GM20000 (cell line): ENCODE measurements at places on chromosomes 12 and 14.

- no peak for DNase-seq
Observed at GRCh38 chr14:100033347-100034075, 31.7 kb upstream of the EVL start.

DNA sequence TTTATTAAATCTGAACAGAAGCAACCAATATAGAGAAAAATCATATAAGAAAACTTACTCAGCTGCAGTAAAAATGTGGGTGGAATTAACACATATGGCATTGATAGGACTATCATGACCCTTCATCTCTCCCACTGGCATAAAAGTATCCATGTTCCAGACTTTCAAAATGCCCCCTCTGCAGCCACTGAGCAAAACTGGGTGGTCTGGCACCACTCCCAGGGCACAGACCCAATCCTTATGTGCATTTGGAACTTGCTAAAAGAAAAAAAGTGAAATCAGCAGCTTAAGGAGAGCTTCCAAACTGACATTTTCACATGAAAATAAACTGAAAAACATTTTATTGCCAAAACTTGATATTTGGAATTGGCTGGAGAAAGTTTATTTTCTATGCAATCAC is 141.5 kb downstream of the KIF21A start:
- DNase-seq = no peak

DNA sequence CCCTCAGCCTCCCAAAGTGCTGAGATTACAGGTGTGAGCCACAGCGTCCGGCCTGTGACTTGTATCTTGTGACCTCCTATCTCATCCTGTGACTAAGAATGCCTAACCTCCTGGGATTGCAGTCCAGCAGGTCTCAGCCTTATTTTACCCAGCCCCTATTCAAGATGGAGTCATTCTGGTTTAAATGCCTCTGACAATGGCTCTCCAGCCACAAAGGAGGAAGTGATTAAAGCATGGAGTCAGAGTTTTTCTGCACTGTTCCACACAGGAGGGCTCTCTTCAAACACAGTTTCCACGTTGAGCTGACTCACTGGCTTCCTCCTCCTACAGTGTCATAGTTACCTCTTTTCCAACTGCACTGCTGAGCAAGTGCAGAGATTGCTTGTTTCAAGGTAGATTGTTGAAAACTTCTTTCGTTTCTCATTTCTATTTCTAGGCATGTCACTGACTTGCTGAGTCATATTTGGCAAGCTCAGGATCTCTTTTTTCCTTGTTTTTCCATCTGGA is 383.8 kb downstream of the PCNX1 start:
- peak; percentile 45 for DNase-seq

DNA sequence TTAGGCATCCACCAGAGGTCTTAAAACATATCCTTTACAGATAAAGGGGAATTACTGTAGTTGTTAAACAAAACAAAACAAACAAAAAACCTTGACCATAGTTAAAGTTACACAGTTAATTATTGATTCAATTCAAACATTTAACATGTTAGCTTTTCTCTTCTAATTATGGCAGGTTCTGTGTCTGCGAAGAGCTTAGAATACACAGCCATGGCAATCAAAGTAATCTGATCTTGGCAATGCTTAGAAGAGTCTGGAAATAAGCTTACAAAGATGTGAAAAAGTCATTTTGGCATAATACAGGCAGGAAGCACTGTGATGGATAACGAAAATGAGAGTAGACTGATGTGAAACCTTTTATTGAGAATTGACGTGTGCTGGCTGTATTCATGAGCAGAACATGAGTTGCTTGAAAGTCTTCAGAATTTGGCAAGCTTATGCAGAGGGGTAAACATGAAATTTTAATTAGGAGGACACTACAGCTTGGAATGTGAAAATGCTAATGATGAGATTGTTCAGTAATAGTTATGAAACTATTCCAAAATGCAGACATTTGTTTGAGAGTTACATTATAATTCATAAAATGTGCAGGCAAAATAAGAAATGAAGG is 629.6 kb downstream of the FSCB start:
- no peak for DNase-seq

- no peak for DNase-seq
Observed at GRCh38 chr12:38629064-38629463, 276.3 kb downstream of the CPNE8 start.

GRCh38 chr12:88952562-88952942 is 372.3 kb upstream of the KITLG start:
- no peak for DNase-seq

GRCh38 chr12:131063960-131064359 is 110.3 kb downstream of the ADGRD1 start:
- no peak for DNase-seq

- DNase-seq = no peak
Observed at GRCh38 chr14:58878439-58879139, 240.8 kb downstream of the DACT1 start.

- no peak for DNase-seq
Observed at GRCh38 chr12:68954811-68955210, 21.8 kb upstream of the CPM start.

GRCh38 chr12:98990648-98991047 is 345.6 kb downstream of the APAF1 start:
- DNase-seq = no peak

DNA sequence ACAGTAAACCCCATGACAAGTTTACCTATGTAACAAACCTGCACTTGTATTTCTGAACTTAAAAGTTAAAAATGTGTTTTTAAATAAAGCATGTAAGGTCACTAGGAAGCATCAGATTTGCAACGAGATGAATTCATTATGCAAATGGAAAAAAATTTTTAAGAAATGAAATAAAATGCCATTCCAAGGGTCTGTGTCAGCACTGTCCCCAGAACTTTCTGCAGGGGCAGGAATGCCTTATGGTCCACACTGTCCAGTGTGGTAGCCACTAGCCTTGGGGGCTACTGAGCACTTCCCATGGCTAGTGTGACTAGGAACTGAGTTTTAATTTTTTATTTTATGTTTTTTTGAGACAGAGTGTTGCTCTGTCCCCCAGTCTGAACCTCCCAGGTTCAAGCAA is 49.2 kb downstream of the HSP90AA1 start:
- no peak for DNase-seq

GRCh38 chr12:6943389-6943721 is 261 bp upstream of the RNU7-1 start:
- DNase-seq = peak; percentile 91

DNA sequence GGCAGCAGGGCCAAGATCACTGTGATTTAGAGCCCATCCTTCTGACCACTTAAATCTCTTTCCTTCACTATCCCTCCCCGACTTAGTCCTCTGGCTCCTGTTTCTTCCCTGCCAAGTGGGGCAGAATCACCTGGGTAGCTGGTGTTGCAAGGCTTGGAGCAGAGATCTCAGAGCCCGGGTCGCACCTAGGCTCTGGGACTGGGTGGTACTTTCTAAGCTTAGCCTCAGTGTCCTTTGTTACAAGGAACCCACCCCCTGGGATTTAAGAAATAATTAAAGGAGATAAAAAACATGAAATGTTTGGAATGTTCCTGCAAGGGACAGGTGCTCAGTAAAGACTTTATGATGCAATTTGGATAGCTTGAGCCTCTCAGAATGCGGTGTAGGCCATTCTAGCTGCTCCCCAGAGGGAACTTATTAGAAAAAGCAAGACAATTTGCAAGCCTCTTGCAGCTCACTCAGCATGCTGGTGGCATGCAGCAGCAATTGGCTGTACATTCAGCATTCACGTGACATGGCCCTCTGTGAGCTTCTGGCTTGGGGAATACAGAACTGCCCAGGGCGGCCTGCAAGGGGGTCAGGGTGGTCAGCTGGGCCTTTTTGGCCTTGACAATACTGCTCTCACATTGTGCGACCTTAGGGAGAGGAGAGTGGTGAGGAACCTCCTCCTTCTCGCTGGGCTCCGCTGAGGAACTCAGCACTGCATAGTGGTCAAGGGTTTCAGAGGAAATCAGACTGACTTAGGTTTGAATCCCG is 16.8 kb downstream of the C14orf132 start:
- no peak for DNase-seq

DNA sequence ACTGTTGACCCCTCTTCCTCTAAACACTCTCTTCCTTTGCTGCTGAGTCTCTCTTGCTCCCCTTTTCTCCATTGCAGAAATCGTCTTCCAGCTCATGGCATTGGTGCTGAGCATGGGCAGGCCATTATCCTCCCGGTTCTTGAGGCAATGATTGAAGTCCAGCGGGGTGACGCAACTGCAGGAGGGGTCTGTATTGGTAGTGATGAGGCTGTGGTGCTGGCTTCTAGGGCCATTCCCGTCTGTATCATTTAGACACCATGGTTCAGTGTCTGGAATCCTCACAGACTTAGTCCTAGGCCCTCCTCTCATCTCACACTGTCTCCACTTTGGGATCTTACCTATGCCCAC is 720 bp upstream of the SLC22A17 start:
- DNase-seq = no peak

DNA sequence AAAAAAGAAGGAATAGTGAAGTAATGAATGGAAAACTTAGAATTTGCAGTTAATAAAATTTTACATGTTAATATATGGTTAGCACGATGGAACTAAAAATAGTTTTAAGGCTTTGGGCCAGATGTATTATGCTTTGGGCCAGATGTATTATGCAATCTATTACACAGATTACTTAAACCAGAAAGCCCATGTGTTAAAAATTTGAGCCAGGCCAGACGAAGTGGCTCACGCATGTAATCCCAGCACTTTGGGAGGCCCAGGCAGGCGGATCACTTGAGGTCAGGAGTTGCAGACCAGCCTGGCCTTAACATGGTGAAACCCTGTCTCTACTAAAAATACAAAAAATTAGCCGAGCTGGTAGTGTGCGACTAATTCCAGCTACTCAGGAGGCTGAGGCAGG is 17.2 kb downstream of the IFT81 start:
- no peak for DNase-seq

DNA sequence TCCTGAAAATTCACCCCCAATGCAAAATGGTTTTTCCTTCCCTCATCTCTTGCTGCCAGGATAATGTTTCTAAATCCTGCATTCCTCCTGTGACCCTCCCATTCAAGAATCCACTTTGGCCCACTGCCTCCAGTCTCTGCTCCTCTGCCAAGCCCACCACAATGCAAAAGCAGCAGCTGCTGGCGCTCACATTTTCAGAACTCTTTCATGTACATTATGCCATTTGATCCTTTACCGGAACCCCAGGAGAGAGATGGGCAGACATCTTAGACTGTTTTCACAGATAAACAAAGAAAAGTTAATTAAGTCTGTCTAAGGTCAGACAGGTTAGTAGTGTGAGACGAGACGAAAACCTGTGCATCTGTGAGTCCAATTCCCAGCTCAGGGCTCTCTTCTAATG is 12.9 kb downstream of the LRIG3 start:
- DNase-seq = no peak

- DNase-seq = no peak
Observed at GRCh38 chr12:105406497-105406896, 76.0 kb downstream of the C12orf75 start.

GRCh38 chr14:27387463-27387862 is 789.6 kb upstream of the NOVA1 start:
- DNase-seq = no peak

GRCh38 chr14:70514168-70515069 is 20.4 kb downstream of the ADAM20 start:
- DNase-seq = no peak

DNA sequence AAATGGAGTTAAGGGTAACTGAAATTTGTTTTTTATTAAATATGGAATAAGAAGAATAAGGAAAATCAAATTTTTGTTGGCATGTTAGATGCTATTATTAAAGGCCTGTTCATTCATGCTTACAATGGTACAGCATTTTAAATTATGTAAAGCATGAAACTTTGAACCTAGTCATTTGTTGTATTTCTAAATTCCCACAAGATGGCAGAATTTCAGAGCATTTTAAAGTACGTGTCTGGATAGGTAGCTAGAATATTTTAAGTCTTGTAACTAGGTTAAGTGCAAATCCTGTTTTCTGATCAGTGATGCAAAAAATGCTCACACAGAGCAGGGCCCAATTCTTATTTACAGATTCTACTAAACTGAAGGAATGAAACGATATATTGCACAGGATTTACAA is 585.6 kb upstream of the MIS18BP1 start:
- no peak for DNase-seq

DNA sequence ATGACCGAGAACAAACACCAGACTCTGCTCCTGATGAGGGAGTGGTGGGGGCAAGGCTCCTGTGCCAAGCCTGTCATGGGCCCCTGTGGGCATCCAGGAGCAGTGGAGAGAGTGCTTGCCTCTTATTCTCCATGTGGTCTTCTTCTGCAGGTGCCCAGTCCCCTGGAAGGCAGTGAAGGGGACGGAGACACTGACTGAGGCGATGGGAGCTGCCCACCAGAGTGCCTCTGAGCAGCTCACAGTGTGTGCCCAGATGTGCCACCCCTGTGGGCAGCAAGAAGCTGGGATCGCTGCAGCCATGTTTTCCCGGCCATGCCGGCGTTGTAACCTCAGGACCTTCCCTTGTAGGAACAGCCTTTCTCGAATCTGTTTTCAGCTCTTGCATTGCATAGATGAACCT is 6.4 kb upstream of the EP400 start:
- DNase-seq = no peak

DNA sequence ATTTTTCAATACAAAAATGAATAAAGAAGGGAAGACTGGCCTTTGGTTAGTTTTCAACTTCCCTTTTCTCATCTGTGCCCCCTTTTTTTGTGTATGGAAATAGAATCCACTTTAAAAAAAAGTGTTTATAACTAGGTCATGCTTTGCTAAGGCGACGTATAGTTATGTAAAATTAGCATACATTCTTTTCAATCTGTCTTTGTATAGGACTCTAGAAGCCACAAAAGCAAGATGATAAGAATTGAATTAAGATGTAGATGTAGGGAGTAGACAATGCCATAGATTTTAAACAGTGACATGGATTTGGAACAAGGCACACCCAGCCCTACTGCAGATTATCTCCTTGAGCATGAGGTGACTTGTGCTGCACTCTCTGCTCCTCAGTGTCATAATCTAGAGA is 354.3 kb downstream of the TMTC2 start:
- no peak for DNase-seq

- no peak for DNase-seq
Observed at GRCh38 chr12:55610598-55610997, 26.1 kb upstream of the OR10P1 start.

- no peak for DNase-seq
Observed at GRCh38 chr12:121025442-121026226, 9.3 kb upstream of the C12orf43 start.

DNA sequence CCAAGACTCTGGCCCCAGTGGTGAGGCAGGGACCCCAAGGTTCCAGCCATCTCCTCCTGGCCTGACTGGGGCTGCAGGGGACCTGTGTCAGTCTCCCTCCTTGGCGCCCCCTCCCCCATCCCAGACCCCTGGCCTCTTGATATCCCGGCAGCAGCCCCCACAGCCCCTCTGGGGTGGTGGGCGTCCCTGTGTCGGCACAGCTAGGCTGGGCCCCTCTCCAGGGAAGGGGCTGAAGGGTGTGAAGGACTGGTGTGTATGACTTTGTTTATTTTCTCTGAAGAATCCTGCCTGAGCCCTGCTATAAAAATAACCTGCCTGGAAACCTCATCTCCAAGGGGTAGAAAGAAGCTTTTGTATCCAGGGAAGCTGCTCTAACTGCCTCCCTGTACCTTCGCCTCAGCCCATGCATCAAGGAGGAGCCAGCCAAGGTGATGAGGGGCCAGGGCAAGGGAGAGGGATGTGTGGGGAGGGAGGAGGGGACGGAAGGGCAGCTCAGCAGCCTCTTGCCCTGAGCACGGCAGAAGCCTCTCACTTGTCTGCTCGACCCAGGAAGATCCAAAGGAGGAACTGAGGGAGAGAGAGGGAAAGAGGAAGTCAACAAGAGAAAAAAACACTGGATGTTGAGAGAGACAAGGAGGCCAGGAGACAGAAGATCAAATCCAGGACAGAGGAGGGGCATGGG is 25.4 kb upstream of the COL2A1 start:
- no peak for DNase-seq
